ENCODE measurements at places on chromosomes 3 and 15.

DNA sequence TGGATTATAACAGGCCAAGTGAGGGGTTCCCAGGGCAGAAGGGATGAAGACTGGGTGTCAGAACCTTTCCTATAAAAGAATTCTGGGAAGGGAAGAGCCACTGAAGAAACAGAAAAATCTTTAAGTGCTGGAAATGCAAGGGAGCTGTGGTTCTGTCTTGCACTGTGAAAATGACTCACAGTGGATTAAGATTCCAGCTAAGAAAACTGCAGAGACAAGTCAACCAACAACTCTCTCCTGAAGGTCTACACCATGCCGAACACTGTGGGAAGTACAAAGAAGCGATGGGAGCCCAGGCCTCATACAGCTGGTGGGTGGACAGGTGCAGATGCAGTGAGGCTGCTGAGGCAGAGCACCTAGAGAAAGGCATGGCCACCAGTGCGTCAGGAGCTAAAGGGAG, 27.7 kb downstream of the ZDHHC3 start:
- no peak overlapping the region for H3K4me3 ChIP-seq
- no peak overlapping the region for H3K27ac ChIP-seq
- no peaks in the 10 kb centered on the region for H3K4me1 ChIP-seq
- no peaks in the 10 kb centered on the region for H3K27me3 ChIP-seq

DNA sequence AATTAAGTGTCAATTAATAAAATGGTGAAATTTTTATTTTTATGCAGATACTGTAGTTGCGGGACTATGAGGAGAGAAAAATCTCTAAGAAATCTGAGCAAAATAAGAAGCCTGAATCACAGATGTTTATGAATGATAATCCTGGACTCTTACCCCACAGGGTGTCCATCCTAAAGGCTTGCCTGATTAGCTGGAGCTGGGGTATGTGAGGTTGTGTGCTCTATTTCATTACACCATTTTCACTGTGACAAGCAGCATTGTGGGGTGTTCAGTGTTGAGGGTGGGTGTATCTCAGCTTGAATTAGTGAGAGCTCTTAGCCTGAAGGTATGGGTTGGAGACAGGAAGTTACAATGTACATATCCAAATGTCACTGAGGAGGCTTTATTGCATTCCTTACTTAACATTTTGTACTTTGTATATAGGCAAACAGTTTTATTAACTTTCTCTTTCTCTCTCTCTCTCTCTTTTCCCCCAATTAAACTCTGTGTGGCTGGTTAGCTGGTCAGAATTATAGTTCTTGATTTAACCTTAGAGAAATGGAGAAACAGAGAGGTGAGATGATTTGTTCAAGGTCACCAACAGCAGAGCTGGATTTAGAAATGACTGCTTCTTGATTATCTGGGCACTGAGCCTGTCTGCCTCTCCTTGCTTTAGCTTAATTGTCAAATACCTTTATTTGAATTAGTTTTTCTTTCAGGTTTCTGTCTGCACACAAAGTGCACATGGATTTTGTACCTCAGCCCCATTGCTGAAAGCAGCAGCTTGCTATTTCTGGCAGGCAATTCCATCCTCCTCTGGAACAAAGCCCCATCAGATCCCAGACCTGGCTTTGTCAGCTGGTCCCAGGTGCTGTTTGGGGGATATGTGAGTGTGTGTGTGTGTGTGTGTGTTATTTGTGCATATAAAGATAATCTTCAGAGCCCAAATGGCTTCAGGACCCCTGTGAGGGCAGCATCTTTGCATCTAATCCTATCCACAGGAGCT, 35.8 kb downstream of the GJD2 start:
- H3K36me3 ChIP-seq: no peaks in the 10 kb centered on the region
- H3K4me3 ChIP-seq: no peak overlapping the region
- no peak for DNase-seq
- no peak overlapping the region for H3K27ac ChIP-seq
- H3K27me3 ChIP-seq: no peaks in the 10 kb centered on the region
- no peaks in the 10 kb centered on the region for H3K4me1 ChIP-seq

GRCh38 chr3:124800511-124801258, 70.4 kb downstream of the UMPS start:
- H3K36me3 ChIP-seq: no peaks in the 10 kb centered on the region
- no peak overlapping the region for H3K27ac ChIP-seq
- no peaks in the 10 kb centered on the region for H3K4me1 ChIP-seq
- no peaks in the 10 kb centered on the region for H3K27me3 ChIP-seq

- no peaks in the 10 kb centered on the region for H3K36me3 ChIP-seq
- H3K27me3 ChIP-seq: no peaks in the 10 kb centered on the region
- H3K4me1 ChIP-seq: no peaks in the 10 kb centered on the region
- H3K27ac ChIP-seq: no peak overlapping the region
- no peak for DNase-seq
- no peak overlapping the region for H3K4me3 ChIP-seq
Observed at GRCh38 chr3:80275120-80275519, 507.3 kb upstream of the ROBO1 start.

DNA sequence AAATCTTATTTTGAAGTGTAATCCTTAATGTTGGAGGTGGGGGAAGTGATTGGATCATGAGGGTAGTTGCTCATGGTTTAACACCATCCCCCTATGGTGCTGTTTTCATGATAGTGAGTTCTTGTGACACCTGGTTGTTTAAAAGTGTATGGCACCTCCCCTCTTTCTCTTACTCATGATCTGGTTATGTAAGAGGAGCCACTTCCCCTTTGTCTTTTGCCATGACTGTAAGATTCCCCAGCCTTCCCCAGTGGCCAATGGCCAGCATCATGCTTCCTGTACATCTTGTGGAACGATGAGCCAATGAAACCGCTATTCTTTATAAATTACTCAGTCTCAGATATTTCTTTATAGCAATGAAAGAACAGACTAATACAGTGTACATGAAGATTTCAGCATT, 39.8 kb upstream of the GMNC start:
- H3K4me3 ChIP-seq: no peak overlapping the region
- no peak overlapping the region for H3K27ac ChIP-seq
- no peaks in the 10 kb centered on the region for H3K4me1 ChIP-seq
- no peak for DNase-seq
- no peaks in the 10 kb centered on the region for H3K27me3 ChIP-seq

GRCh38 chr3:66904831-66905493, 93.1 kb upstream of the KBTBD8 start:
- no peak for DNase-seq
- H3K4me3 ChIP-seq: no peak overlapping the region
- H3K27ac ChIP-seq: no peak overlapping the region
- H3K27me3 ChIP-seq: no peaks in the 10 kb centered on the region
- no peaks in the 10 kb centered on the region for H3K36me3 ChIP-seq
- H3K4me1 ChIP-seq: no peaks in the 10 kb centered on the region

DNA sequence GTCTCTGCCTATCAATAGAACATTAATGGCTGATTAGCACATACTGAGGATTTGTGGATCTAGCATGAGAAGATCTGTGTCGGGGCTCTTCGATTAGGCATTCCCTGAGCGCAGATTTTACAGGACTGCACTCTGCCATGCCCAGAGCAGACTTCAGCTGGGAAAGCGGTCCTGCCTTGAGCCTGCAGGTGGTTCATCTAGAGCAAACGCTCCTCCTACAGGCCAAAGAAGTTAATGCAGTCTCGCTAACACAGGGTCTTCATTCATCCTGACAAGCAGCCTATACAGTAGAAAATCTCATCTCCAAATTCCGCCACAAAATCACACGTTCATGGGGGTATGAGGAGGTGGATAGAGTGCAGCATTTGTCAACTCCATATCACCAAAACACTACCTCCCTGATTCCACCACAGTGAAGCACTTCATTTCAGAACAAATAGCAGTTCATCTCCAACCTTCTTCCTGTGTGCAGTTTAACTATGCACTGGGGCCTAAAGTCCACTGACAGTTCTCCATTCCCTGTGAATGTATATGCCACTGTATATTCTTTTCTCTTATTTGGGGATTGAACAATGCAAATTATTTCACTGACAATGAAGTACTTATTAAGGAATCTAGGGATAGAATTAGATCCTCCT, 405.8 kb downstream of the IGSF11 start:
- H3K36me3 ChIP-seq: no peaks in the 10 kb centered on the region
- no peaks in the 10 kb centered on the region for H3K4me1 ChIP-seq
- no peak for DNase-seq
- H3K27ac ChIP-seq: no peak overlapping the region

DNA sequence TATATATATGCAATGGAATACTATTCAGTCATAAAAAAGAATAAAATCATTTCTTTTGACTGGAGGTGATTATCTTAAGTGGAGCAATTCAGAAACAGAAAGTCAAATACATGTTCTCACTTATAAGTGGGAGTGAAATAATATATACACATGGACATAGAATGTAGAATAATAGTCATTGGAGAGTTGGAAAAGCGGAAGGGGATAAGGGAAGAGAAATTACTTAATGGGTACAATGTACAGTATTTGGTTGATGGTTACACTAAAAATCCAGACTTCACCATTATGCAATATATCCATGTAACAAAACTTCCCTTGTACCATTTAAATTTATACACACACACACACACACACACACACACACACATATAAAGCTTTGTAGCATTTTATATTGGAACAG, 84.3 kb downstream of the RAP2B start:
- no peaks in the 10 kb centered on the region for H3K27me3 ChIP-seq
- H3K36me3 ChIP-seq: no peaks in the 10 kb centered on the region
- H3K4me1 ChIP-seq: peaks cover 8% of the 10 kb centered on the region
- DNase-seq: no peak

- H3K36me3 ChIP-seq: no peaks in the 10 kb centered on the region
- H3K27ac ChIP-seq: peak overlapping the region; percentile 81
- H3K4me3 ChIP-seq: no peak overlapping the region
- H3K27me3 ChIP-seq: no peaks in the 10 kb centered on the region
Observed at GRCh38 chr15:31262901-31263671, 63.5 kb upstream of the KLF13 start.

GRCh38 chr3:67312155-67312554, 314.0 kb downstream of the KBTBD8 start:
- no peak for DNase-seq
- no peak overlapping the region for H3K27ac ChIP-seq
- H3K27me3 ChIP-seq: no peaks in the 10 kb centered on the region
- no peaks in the 10 kb centered on the region for H3K4me1 ChIP-seq

DNA sequence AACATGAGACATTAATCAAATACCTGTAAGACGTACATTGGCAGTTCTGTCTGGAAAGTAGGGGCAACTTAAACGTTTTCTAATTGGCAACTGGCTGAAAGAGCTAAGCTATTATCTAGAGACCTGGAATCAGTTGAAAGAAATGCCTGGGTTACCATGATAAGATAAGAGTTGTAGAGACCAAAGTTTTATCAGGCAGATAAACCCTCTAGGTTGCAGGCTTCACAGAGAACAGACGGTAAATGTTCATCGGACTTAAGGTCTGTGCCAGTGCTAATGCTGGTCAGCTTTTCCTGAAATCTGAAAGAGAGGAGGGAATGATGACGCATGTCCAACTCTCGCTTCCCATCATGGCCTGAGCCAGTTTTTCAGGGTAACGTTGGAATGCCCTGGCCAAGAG, 196.2 kb downstream of the ROBO2 start:
- H3K4me1 ChIP-seq: no peaks in the 10 kb centered on the region
- no peak for DNase-seq
- no peak overlapping the region for H3K27ac ChIP-seq
- no peaks in the 10 kb centered on the region for H3K36me3 ChIP-seq
- H3K4me3 ChIP-seq: no peak overlapping the region

DNA sequence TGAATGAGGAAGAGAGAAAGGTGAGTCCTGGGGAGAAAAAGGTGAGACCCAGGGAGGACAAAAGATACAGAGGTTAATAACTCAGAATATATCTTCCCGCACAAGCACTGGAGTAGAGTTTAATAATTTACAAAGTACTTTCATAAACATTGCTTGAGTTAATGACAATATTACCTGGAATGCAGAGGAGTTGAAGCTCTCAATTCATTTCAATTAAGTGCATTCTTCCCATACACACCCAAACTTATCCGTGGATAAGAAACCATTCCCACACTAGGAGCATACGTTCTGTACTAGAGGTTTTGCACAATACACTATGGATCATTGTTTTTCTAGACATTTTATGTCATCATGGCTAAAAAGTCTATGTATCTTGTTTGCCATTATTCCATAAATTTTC, 23.3 kb upstream of the KNG1 start:
- no peak for DNase-seq
- no peaks in the 10 kb centered on the region for H3K36me3 ChIP-seq
- no peaks in the 10 kb centered on the region for H3K4me1 ChIP-seq
- H3K27me3 ChIP-seq: no peaks in the 10 kb centered on the region
- no peak overlapping the region for H3K27ac ChIP-seq

GRCh38 chr3:140373234-140373633, 304.6 kb upstream of the TRIM42 start:
- DNase-seq: no peak
- no peaks in the 10 kb centered on the region for H3K4me1 ChIP-seq
- H3K27me3 ChIP-seq: no peaks in the 10 kb centered on the region
- H3K36me3 ChIP-seq: no peaks in the 10 kb centered on the region

- no peaks in the 10 kb centered on the region for H3K36me3 ChIP-seq
- H3K4me3 ChIP-seq: no peak overlapping the region
- no peak for DNase-seq
- no peaks in the 10 kb centered on the region for H3K27me3 ChIP-seq
- no peak overlapping the region for H3K27ac ChIP-seq
Observed at GRCh38 chr3:42847731-42848130, 27.9 kb downstream of the CYP8B1 start.

DNA sequence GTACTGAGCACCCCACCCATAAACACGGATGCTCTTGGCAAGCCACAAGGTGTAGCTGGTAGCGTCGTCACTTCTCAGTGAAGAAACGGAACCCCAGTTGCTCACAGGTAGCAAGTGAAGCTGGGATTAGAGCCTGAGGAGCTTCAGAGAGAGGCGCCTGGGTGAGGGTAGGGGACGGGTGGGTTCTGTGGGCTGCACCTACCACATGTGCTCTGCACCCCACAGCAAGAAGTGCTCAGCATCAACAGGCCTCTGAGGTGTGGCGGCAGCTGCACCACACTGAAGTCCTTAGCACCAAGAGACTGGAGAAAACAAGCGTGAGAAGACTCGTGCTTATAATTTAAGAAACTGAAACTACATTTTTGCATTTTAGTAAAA, 9.8 kb downstream of the MAP6D1 start:
- DNase-seq: no peak
- peaks cover 6% of the 10 kb centered on the region for H3K4me1 ChIP-seq
- peak overlapping the region; percentile 10 for H3K4me3 ChIP-seq
- no peaks in the 10 kb centered on the region for H3K27me3 ChIP-seq

DNA sequence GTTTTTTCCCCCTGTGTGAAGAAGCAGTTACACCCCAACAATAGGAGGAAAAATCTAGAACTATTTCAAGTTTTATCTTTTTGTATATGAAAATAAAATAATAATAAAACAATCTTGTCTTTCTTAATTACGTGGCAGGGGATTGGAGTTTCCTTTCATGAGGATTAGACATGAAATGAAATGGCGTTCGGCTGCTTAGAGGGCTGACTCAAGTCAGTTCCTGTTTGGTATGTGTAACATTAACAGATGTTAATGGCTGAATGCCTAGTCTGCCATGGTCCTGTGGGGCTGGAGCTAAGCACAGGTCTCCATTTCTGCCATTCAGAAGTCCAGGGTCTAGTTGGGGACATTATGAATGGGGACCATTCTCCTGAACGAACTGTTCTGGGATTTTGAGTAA, 3.1 kb upstream of the EXOG start:
- no peaks in the 10 kb centered on the region for H3K36me3 ChIP-seq
- no peaks in the 10 kb centered on the region for H3K27me3 ChIP-seq
- no peaks in the 10 kb centered on the region for H3K4me1 ChIP-seq
- no peak for DNase-seq
- no peak overlapping the region for H3K4me3 ChIP-seq

- H3K4me3 ChIP-seq: no peak overlapping the region
- no peaks in the 10 kb centered on the region for H3K27me3 ChIP-seq
- peaks cover 95% of the 10 kb centered on the region for H3K4me1 ChIP-seq
- no peak for DNase-seq
- peak overlapping the region; percentile 72 for H3K27ac ChIP-seq
- H3K36me3 ChIP-seq: peaks cover 24% of the 10 kb centered on the region
Observed at GRCh38 chr3:30667280-30667651, 60.9 kb downstream of the TGFBR2 start.

GRCh38 chr3:103127737-103128136, 692.9 kb downstream of the ZPLD1 start:
- H3K4me1 ChIP-seq: no peaks in the 10 kb centered on the region
- no peaks in the 10 kb centered on the region for H3K36me3 ChIP-seq
- no peak overlapping the region for H3K27ac ChIP-seq

All from naive thymus-derived CD4-positive, alpha-beta T cell (primary cell).